ENCODE measurements at places on chromosomes 11 and 22.

DNA sequence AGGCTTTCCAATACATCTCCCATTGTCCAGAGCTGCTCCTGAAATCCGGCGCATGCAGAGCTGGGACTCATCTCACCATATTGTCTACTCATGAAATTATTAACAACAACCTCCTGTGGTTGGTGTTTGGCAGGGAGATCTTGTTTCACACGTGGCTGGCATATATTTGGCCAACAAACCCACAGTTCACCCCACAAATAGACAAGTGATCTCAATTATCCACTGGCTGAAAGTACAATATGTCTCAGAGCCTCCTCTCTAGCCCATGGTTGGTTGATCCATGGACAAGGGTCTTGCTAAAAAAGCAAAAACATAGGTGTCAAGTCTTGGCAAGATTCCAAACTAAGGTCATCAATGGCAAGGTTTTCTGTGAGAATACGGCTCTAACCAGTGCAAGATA lies 386.9 kb downstream of the ETS1 start:
- no peak for DNase-seq

DNA sequence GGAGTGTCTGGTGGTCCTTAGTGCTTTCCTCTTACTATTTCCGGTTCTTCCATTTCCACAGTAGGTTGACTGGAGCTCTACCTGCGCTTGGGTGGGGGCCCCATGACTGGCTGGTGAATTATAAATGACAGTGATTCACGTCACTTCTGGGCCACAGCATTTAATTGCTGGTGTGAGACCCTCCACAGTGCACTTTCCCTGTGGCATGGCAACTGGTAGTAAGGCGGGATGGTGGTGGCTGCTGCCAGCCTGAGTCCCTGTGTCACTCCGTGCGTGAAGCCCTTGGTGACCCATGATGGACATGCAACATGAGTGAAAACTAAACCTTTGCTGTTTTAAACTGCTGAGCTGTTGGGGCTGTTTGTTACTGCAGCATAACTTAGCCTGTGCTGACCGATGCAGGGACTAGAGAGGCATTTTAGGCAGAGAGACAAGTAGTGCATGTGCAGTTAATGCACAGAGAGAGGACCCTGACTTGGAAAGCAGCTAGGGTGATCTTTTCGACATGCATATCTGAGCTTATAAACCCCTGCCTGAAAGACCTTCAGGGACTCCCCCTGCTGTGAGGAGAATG lies 3.1 kb downstream of the PRDM11 start:
- DNase-seq, result no peak

DNA sequence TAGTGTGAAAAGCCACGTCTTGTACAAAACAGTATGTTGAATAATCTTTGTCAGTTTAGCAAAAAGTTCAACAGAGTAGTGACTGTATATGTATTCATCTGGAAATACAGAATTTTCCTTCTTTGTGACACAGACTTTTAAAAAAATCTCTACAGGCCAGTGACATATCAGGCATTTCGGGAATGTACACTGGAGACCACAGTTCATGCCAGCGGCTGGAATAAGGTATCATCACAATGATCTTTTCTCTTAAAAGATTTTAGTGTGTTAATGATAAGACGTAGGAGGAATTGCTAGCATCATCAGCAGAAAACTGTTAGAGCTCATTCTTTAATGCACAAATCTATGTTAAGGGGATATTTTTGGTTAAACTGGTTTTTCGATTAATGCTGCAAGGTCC lies 57.4 kb downstream of the BCL2L13 start:
- DNase-seq, result no peak

- no peak for DNase-seq
Measured at GRCh38 chr11:61902313-61902712, 11.0 kb upstream of the FADS3 start.

DNA sequence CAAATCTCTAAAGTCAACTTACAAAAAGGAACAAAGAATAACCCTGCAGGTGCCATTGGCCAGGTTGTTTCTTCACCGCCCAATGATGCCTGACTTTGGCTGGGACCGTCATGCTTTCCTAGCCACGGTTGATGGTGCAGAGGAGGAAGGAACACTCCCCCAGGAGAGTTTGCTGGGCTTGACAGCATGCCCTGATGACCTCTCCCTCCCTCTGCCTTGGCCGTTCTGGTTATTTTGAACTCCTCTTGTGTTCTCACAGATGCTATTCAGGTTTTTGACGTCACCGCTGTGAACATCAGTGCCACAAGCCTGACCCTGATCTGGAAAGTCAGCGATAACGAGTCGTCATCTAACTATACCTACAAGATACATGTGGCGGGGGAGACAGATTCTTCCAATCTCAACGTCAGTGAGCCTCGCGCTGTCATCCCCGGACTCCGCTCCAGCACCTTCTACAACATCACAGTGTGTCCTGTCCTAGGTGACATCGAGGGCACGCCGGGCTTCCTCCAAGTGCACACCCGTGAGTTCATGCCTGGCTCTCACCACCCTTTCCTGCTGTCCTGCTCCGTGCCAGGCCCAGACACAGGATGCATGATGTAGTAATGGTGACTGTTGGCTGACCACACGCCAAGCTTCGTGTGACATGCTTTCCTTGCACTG lies 89.0 kb upstream of the OR4B1 start:
- DNase-seq, result no peak

Measured in stimulated activated CD8-positive, alpha-beta memory T cell treated with anti-CD3 and anti-CD28 coated beads, Interleukin-2, amount 100 ng/mL, for 48 hours (primary cell).